ENCODE measurements at places on chromosomes 12 and 14. TPM values are rescaled to one million over a fixed set of nuclear protein-coding genes. Genes with fewer than 3 reads are reported as not detected.

DNA sequence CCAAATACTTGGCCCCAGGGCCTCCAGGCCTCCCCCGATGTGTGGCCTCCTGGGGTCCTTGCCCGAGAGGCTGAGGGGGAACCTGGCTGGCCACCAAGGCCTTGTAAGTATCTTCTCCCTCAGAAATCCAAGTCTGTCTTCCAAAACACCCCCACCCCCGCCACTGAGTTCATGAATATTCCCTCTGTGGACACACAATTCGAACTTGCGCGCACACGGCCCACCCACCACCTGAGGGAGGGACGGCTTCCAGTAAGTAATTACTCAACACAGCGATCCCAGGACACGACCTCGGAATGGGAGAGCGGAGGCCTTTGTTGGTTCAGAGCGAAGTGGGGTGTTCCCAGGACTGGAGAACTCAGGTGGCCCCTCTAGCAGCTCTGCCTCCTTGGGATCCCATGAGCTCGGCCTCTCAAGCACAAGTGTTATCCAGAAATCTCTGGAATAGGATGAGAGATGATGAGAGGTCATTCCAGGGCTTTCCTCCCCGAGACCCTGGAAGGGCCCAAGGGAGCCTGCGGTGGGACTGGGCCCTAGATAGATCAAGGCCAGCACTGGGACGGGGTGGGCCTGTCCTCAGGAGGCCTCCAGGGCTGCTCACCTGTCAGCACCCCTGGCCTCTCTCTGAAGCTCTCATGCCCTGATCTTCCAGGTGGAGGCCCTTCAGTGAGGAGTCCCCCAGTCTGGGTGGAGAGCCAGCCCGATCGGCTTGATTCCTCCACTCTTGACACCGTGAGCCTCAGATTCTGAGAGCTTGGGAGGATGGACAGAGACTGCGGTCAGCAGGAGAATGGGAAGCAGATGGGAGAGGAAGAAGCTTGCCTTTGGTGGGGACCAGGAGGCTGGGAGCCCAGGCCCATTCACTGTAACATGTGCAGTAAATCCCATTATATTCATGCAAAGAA, 219.0 kb upstream of the RTL1 start:
- DNase-seq, result no peak

DNA sequence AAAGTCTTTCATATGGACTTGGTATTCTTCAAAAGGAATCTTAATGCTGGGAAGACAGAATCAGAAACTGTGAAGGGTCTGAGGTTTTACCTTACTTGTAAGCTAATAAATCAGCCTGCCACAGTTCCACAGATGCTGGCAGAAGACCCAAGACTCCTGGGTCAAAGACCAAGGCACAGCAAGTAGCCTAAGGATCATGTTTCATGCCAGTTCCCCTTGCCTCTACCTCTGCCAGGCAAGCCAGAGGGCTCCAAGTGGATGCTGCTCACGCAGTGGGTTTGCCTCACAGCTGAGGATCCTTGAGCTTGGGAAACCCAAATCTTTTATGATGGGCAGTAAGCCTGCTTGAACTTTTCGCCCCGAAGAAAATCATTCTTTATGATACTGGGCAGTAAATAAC, 15.2 kb upstream of the RXYLT1 start:
- DNase-seq, result no peak

DNA sequence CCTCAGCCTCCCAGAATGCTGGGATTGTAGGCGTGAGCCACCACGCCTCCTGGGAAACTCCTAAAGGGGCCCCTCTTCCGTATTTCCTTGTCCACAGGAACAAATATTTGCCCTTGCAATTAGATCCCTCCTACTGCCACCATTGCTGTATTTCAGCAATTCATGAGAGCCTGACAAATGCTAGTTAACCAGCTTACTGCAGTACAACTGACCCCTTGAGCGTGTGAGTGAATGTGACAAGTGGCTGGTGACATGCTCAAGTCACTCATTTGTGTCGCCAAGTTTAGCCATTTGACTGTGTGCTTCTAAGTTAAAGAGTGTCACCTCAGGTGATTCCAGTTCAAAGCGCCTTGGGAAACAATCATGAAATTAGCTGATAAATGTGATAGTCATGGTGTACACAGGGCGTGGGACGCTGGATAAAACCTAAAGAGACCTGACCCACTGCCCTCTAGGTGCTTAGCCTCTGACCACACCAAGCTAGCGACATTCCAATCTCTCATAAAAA, 56.1 kb upstream of the MAP1LC3B2 start:
- DNase-seq, result no peak

SCN8A gene
- total RNA-seq, result 1.6 TPM

RTL1 gene
- not detected for total RNA-seq

GRCh38 chr12:11836282-11837151, 187.0 kb downstream of the ETV6 start:
- no peak for DNase-seq

DNA sequence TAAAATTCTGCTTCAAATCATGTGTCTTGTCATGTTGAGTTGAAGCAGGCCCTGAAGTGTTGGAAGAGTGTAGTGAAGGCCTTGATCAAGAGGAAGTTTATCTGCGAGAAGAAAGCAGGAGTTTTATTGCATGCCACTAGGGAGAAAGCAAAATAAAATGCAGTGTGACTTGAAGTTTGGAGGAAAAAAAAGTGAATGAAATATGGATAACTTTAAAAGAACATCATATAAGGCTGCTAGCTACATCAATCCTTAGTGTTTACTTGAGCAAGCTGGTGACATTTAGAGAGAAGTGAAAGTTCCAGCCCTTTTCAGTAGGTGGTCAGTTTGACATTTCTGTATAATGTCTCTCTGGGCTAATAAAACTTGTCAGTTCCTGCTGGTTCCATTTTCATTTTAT, 841.1 kb downstream of the TMTC2 start:
- DNase-seq, result no peak

DNA sequence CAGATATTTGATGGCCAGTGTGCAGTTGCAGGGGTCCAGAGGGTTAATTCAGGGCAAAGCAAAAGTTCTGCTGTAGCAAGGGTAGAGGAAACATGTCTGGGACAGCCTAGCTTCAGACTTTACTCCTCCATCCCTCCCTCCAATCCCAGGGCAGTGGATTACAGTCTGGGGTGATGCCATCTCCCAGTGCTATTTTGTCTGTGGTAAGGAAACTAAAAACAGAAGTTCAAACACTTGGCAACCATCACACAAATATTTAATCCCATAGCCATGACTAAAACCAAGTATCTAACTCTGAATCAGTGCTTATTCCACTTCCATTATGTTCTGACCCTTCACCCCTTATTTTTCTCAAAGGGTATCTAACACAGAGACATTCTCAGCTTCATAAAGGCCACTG, 61.8 kb downstream of the PIK3C2G start:
- DNase-seq, result no peak

SLC48A1 gene
- total RNA-seq, result 27.5 TPM

- no peak for DNase-seq
Measured at GRCh38 chr14:38404100-38404541, 148.2 kb upstream of the CLEC14A start.

HHIPL1 gene
- 1.3 TPM for total RNA-seq

DNA sequence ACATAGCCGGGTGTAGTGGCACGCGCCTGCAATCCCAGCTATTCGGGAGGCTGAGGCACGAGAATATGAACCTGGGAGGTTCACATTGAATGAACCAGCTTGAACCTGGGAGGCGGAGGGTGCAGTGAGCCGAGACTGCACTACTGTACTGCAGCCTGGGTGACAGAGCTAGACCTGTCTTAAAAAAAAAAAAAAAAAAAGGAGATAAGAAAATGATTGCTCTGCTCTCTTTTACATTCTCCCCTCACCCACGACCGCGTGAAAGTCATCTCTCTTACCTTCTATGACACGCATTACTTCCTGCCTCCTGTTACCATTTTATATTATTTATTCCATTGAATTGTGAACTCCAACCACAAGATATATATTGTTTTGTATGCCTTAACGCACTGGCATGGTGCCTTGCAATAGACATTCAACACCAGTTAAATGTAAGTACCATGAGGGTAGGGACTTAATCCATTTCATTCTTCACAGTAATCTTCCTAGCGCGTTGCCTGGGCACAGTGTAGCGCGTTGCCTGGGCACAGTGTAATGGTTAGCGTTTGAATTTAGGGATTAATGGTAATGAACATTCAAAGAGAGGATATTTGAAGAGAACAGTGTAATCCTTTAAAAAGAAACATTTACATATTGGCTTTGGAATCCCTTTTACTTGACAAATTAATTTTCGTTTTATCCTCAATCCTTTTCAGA, 2.7 kb downstream of the RAP1B start:
- no peak for DNase-seq

- no peak for DNase-seq
Measured at GRCh38 chr14:32697704-32698103, 241.0 kb upstream of the NPAS3 start.

KCNMB4 gene
- total RNA-seq, result 0.98 TPM

DNA sequence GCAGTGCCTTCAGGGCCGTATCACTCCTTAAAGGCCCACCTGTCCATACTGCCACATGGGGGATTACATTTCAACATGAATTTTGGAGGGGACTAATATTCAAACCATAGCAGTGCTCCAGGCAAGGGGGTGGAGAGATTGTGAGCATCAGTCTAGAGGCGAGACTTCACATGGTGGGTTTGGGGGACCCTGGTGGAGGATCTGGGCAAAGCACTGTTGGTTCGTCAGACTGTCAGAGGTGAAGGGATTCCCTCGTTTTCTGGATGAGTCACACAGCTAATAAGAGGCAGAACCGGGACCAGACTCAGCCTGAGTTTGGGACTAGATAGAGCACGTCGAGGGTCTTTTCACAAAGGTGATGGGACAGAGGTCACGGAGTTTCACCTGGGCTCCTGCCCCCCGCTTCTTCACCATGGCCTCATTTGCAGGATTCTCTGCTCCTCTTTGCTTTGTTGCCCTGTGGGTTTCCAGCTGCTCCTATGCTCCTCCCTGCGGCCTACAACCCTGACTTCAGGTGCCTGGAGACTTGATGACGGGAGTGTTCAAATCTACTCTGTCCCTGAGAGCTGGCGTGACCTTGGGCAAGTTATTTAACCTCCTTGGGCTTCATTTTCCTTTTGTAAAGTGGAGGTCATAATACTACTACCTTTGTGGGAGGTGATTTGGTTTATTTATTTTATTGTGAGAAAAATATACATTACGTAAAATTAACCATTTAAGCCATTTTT, 41.5 kb downstream of the TEAD4 start:
- DNase-seq, result no peak

GRCh38 chr14:74583689-74584434, 28.2 kb downstream of the LTBP2 start:
- DNase-seq, result no peak
